ENCODE measurements at places on chromosomes 11 and 22. TPM values are rescaled to one million over a fixed set of nuclear protein-coding genes. Genes with fewer than 3 reads are reported as not detected.

The FGF3 gene
- total RNA-seq = not detected

The CD3G gene
- total RNA-seq = not detected

The SBF1 gene
- 22.8 TPM for total RNA-seq

The OR52E8 gene
- total RNA-seq = not detected

The PLEKHB1 gene
- 0.36 TPM for total RNA-seq

The HTR3A gene
- total RNA-seq = not detected

GRCh38 chr11:60378354-60378753 lies at the start of gene MS4A7:
MS4A7 (plus strand) TSS chr11:60378532; CDS start chr11:60383142, 4,610 bp downstream.
- DNase-seq = no peak
- no peaks in the 10 kb centered on the region for H3K36me3 ChIP-seq
- no peaks in the 10 kb centered on the region for H3K4me1 ChIP-seq

DNA sequence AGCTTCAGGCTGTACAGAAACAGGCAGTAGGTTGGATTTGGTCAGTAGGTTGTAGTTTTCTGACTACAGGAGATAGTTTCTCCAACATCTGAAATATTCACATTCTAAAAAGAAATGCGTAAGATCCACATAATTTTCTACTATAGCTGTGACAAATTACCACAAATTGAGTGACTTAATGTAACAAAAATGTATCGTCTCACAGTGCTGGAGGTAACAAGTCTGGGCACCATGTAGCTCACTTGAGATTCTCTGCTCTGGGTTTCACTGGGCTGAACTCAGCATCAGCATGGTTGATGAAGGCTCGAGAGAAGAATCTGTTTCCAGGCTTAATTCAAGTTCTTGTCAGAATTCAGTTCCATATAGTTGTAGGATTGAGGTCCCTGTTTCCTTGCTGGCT lies 350.9 kb upstream of the CCDC179 start:
- H3K27ac ChIP-seq = no peak overlapping the region
- H3K4me1 ChIP-seq = no peaks in the 10 kb centered on the region
- no peak for DNase-seq
- H3K4me3 ChIP-seq = no peak overlapping the region
- no peaks in the 10 kb centered on the region for H3K36me3 ChIP-seq

- H3K27ac ChIP-seq = no peak overlapping the region
- no peaks in the 10 kb centered on the region for H3K36me3 ChIP-seq
- no peak overlapping the region for H3K4me3 ChIP-seq
These were observed 5.5 kb downstream of the RFPL2 start for GRCh38 chr22:32199341-32199740.

- H3K36me3 ChIP-seq = no peaks in the 10 kb centered on the region
- no peak for DNase-seq
- peaks cover 9% of the 10 kb centered on the region for H3K4me1 ChIP-seq
- no peak overlapping the region for H3K4me3 ChIP-seq
- H3K27me3 ChIP-seq = peaks cover 13% of the 10 kb centered on the region
These were observed 1.9 kb downstream of the CST6 start for GRCh38 chr11:66013762-66014100.

DNA sequence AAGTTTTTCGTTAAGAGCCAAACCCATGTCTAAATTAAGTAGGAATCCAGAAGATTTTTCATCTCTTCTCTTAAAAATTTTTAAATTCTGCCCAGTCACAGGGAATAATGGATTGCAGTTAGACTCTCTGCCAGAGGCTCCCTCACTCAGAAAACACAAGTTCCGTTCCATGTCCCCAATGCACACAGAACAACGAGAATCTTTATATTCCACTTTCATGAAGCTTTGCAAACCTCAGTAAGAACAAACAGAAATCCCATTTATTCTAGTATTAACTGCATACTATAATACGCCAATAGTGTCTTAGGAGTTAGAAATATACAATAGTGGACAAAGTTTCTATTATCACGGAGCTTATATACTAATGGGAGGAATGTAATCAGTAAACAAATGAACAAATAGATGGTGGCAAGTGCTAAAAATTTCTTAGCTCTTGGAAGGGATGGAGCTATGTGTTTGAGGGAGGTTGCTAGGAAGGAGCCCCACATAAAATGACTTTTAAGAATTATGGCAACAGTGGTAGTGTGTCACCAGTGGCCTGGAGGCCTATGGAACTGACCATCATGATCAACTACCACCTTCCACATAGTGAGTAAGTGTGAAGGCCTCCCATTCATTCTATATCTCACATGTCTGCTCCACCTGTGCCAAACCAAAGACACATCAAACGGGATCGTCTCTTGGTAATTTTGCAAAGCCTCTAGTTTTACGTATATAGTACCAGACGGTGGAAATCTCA lies 24.9 kb downstream of the PICALM start:
- H3K27me3 ChIP-seq = no peaks in the 10 kb centered on the region
- no peak overlapping the region for H3K4me3 ChIP-seq

GRCh38 chr11:109037856-109038780 lies 373.2 kb downstream of the DDX10 start:
- no peak overlapping the region for H3K4me3 ChIP-seq
- peak; percentile 61 for DNase-seq
- H3K27ac ChIP-seq = no peak overlapping the region
- H3K4me1 ChIP-seq = no peaks in the 10 kb centered on the region
- H3K36me3 ChIP-seq = no peaks in the 10 kb centered on the region

DNA sequence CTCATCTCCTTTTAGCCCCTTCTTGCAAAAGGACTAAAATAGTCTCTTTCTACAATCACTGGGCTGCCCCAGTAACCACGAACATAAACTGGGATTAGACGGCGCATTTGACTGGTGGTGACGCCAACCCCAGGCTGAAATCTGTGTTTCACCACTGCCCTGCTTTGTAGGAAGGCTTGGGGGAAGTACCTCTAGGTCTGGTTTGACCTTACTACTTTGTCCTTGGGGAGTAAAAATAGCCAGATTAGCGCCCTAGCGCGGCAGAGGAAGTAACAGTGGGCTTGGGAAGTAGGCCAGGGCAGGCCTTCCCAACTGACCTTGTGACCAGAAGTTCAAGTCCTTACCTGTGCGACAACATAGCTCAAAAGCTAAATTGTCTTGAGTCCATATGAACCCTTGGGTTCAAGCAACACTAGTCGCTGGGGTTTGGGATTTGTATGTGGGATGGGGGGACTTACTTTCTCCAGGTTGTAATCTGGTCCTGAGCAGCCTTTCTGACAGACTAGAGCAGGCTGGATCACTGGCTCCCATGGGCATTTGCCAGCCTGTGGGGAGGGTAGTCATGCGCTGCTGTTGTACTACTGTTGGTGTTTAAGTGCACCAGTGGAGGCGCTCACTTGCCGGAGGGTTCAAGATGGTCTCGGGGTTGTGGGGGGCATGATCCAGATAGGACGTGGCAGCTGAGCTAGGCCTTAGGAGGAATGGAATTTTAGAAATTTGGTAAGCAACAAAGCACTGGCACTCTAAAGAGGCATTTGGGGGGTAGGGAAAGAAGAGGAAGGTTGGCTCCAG lies 953 bp upstream of the PACS1 start:
- no peaks in the 10 kb centered on the region for H3K27me3 ChIP-seq
- H3K4me1 ChIP-seq = peaks cover 12% of the 10 kb centered on the region
- peak; percentile 63 for DNase-seq
- peaks cover 41% of the 10 kb centered on the region for H3K36me3 ChIP-seq
- H3K27ac ChIP-seq = peak overlapping the region; percentile 75

DNA sequence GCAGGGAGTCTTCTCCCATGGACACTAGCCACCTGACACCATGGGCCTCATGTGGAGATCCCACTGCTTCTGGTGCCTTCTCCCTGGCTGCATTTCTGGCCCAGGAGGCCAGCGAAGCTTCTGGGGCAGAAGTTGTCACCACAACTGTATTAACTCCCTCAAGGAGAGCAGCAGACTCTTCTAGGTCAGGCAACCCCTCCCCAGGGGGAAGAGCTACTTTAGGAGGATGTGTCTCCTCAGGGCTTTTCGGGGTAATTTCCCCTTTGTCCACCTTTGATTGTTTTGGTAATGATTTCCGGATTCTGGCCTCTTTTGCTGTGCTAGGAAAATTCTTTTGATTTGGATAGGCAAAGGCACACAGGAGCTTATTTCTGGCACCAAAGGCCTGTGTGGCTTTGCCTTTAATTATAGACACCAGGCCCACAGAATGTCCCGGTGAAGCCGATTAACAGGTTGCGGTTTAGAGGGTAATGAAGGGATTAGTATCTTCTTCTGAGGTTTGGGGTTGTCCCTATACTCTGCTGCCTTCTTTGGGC lies 8.9 kb upstream of the UCP2 start:
- H3K27me3 ChIP-seq = no peaks in the 10 kb centered on the region
- no peak for DNase-seq
- no peaks in the 10 kb centered on the region for H3K4me1 ChIP-seq

DNA sequence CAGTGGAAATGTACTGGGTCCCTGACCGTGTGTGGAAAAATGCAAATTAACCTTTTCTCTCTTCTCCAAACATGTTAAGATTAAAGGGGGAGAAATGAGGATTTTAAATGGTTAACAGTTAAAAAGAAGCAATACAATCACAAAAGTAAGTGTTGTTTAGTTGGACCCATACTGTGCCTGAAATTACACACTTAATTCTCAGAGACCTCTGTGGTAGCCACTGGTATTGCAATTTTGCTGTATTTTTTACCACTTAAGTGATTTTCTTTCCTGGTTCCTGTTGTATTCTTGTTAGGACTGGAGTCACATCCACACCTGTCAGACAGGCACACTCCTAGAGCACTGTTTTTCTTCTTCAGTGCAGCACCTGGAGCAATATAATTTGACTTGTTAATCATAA lies 179.6 kb upstream of the PDGFD start:
- H3K4me1 ChIP-seq = no peaks in the 10 kb centered on the region
- no peaks in the 10 kb centered on the region for H3K27me3 ChIP-seq
- no peaks in the 10 kb centered on the region for H3K36me3 ChIP-seq
- no peak overlapping the region for H3K4me3 ChIP-seq
- DNase-seq = peak; percentile 7

- no peaks in the 10 kb centered on the region for H3K27me3 ChIP-seq
- DNase-seq = no peak
- no peak overlapping the region for H3K4me3 ChIP-seq
These were observed 321.7 kb downstream of the TMEM135 start for GRCh38 chr11:87359401-87359800.

DNA sequence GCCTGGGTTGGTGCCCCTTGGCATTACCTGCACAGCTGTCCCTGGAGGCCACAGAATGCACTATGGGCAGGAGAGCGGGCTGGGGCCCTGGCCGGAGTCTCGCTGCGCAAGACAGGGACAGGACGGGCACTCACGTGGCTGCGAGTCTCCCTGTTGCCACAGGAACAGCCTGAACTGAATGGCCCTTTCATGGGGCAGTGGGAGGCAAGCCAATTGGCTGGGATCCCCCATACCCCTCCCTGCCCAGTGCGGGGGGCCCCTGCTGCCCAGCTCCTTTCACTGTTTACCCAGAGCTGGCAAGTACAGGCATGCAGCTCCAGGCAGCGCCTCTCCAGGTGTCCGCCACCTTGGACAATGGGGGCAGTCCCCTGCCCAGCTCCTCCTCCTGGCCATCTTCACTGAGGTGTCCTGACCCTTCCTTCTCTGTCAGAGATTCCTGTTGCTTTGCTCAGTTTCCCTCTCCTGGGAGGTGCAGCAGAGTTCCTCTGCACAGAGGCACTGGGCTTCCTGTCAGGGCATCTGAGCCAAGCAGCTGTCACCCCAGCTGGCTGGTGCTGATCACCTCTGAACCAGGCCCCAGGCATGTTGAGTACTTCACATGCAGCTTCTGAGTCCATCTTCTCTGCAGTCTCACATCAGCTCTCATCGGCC lies 5.2 kb downstream of the USP2 start:
- H3K27me3 ChIP-seq = no peaks in the 10 kb centered on the region
- peaks cover 26% of the 10 kb centered on the region for H3K4me1 ChIP-seq
- no peaks in the 10 kb centered on the region for H3K36me3 ChIP-seq
- no peak overlapping the region for H3K27ac ChIP-seq
- no peak overlapping the region for H3K4me3 ChIP-seq
